Cardiac ventricle fibroblast (primary cell): ENCODE measurements at places on chromosomes 2 and 18. TPM values are rescaled to one million over a fixed set of nuclear protein-coding genes. Genes with fewer than 3 reads are reported as not detected.

Gene REG3A
- not detected in 2 replicates for total RNA-seq

Gene CIAO1
- total RNA-seq, result 53.9 and 76.0 TPM in 2 replicates

Gene DPYSL5
- not detected in 2 replicates for total RNA-seq

Gene GPR75
- 0.05 and 0.25 TPM in 2 replicates for total RNA-seq

Gene DCDC2C
- not detected in 2 replicates for total RNA-seq

Gene ATP8B1
- total RNA-seq, result 5.4 and 6.3 TPM in 2 replicates

Gene TM4SF20
- total RNA-seq, result not detected in 2 replicates

Gene RNASEH1
- 16.5 and 19.3 TPM in 2 replicates for total RNA-seq

Gene INHA
- 0.10 TPM in 1 of 2 replicates, not detected in the other for total RNA-seq

Gene COL4A3
- 2.6 and 4.2 TPM in 2 replicates for total RNA-seq

Gene WDSUB1
- 3.2 and 3.4 TPM in 2 replicates for total RNA-seq

Gene CCBE1
- total RNA-seq, result 11.7 and 18.4 TPM in 2 replicates

Gene SIGLEC15
- 0.39 TPM in 1 of 2 replicates, not detected in the other for total RNA-seq

Gene PDE1A
- total RNA-seq, result 81.7 and 85.3 TPM in 2 replicates

Gene SLC25A12
- total RNA-seq, result 16.0 and 17.2 TPM in 2 replicates

Gene GALM
- total RNA-seq, result 21.0 and 22.2 TPM in 2 replicates

Gene NPC1
- 15.9 and 21.6 TPM in 2 replicates for total RNA-seq

Gene HOXD4
- 0.87 TPM in 1 of 2 replicates, not detected in the other for total RNA-seq

Gene RAB17
- total RNA-seq, result 0.34 and 0.81 TPM in 2 replicates

Gene CNRIP1
- total RNA-seq, result 30.1 and 32.4 TPM in 2 replicates

Gene NYAP2
- not detected in 2 replicates for total RNA-seq

Gene GKN2
- not detected in 2 replicates for total RNA-seq

Gene DAW1
- 2.8 and 3.4 TPM in 2 replicates for total RNA-seq

Gene SERPINB2
- total RNA-seq, result not detected in 2 replicates

Gene SRD5A2
- total RNA-seq, result not detected in 2 replicates

Gene ITGA4
- 2.3 and 4.8 TPM in 2 replicates for total RNA-seq

Gene SLC11A1
- not detected in 2 replicates for total RNA-seq

Gene CCT7
- total RNA-seq, result 202 and 219 TPM in 2 replicates

Gene OTOS
- not detected in 2 replicates for total RNA-seq

Gene RAB6C
- not detected in 2 replicates for total RNA-seq

Gene SLC8A1
- total RNA-seq, result 2.4 and 2.9 TPM in 2 replicates

Gene ANO7
- 0.73 and 1.00 TPM in 2 replicates for total RNA-seq

Gene FOXD4L1
- total RNA-seq, result 0.15 TPM in 1 of 2 replicates, not detected in the other

Gene GPR35
- total RNA-seq, result not detected in 2 replicates

Gene ALPI
- not detected in 2 replicates for total RNA-seq

Gene DES
- 3.2 and 7.0 TPM in 2 replicates for total RNA-seq

Gene CD207
- total RNA-seq, result not detected in 2 replicates

Gene CNGA3
- not detected in 2 replicates for total RNA-seq

Gene OTOF
- 0.06 and 0.54 TPM in 2 replicates for total RNA-seq

Gene NETO1
- total RNA-seq, result not detected in 2 replicates

Gene TSPYL6
- not detected in 2 replicates for total RNA-seq

Gene C2orf78
- not detected in 2 replicates for total RNA-seq

Gene AFG3L2
- 29.5 and 30.6 TPM in 2 replicates for total RNA-seq

Gene GAL3ST2
- total RNA-seq, result not detected in 2 replicates

Gene SOWAHC
- 12.4 and 13.6 TPM in 2 replicates for total RNA-seq

Gene RIT2
- total RNA-seq, result not detected in 2 replicates

Gene LTBP1
- total RNA-seq, result 104 and 114 TPM in 2 replicates

Gene UXS1
- 24.9 and 46.3 TPM in 2 replicates for total RNA-seq

Gene UGT1A10
- total RNA-seq, result not detected in 2 replicates

Gene CCDC102B
- 11.2 and 16.6 TPM in 2 replicates for total RNA-seq
